Activated T-helper 2 cell treated with anti-CD3 and anti-CD28 coated beads, Interferon-gamma antibody, Interleukin-2, Interleukin-4, amounts not matched to agents 10 μg/mL and 5 μg/mL and 100 μg/mL, durations not matched to agents 14 hours and 24 hours and 36 hours (primary cell): ENCODE measurements at places on chromosomes 11 and 22.

DNA sequence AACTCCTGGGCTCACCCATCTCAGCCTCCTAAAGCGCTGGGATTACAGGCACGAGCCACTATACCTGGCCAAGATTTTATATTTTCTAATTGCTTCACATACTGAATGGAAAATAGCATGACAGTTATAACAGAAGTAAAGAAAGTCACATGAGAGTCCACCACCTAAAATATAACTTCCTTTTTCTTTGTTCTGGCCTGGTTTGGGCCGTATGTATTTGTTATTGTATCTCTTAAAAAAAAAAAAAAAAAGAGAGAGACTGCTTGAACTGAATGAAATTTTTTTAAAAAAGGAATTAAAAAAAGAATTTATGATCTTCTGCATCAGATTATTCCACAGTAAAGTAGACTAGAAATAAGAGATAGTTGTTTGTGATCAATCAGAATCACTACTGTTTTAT lies 86.0 kb upstream of the GRIK4 start:
- no peak for DNase-seq

DNA sequence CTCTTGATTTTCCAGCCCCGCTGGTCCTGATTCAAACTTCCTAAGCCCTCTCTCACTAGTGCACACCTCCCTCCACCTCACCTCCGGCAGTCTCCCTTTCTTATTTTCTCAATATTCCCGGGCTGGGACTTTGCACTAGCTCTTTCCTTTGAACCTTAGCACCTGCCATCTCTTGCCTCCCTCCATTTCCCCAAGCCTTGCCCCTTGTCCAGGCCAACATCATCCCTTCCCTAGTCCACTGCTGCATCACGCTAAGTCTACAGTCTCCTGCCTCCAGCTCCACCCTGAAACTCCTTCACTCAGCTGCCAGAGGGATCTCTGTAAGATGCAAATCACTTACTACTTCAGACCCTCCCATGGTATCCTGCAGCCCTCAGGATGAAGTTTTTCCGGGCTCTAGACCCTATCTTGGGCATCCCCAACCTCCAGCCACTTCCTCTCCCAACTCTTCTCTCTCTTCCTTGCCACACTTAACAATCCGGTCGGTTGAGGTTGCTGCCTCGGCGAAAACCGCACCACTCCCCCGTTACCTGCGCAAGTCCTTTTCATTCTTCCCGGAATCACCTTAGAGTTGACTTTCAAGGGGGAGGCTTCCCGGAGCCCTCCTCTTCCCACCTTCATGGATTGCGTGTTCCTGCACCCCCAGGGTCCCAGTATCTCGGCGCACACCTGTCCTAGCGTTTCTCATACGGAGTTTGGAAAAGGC lies 42.7 kb downstream of the NECTIN1 start:
- DNase-seq, result no peak

DNA sequence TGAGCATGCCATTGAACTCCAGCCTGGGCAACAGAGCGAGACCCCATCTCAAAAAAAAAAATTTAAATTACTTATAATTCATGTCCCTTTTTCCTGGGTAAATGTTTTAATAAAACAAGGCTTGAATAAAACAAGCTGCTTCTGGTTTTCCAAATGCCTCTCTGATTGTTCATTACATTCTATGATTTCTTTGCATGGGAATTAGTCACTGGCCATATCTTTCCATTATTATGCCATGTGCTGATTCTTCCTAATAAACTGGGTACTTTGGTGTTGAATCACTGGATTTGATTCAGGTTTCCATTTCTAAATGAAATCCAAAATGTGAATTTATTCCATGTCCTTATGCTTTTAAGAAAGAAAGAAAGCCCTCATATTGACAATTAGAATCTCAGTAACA lies 42.6 kb downstream of the ZNF215 start:
- DNase-seq, result no peak

GRCh38 chr22:20787746-20788626 lies 14.1 kb downstream of the SERPIND1 start:
- DNase-seq, result no peak

- DNase-seq, result no peak
Observed at GRCh38 chr22:28736301-28737155, 5.1 kb downstream of the CHEK2 start.

GRCh38 chr11:78310500-78310909 lies 107.1 kb downstream of the GAB2 start:
- no peak for DNase-seq

DNA sequence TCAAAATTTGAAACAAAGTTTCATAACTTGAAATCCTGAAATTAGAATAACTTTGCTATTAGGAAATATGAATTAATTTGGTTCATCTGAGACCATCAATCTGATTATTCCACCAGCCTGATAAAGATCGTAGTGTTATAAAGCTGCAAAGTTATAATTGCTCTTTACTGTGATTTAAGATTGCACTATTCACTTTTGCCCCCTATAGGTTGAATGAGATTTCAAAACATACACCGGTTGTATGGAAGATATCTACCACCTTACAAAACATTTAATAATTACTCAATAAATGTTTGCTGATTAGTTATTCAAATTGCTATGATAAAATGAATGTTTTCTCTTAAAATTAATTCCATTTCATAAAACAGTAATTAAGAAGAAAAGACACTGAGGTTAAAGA lies 26.1 kb downstream of the APIP start:
- DNase-seq, result no peak
